Central memory CD4-positive, alpha-beta T cell (primary cell): ENCODE measurements at places on chromosomes 4 and X.
A peak's percentile ranks its signal among the peaks of the same experiment; 100 is the strongest.

- DNase-seq, result no peak
These were observed 253.2 kb downstream of the SPRY1 start for GRCh38 chr4:123649645-123650391.

GRCh38 chrX:78066110-78066509, 37.9 kb upstream of the PGK1 start:
- DNase-seq, result no peak

- no peak for DNase-seq
These were observed 310.4 kb downstream of the SPRY1 start for GRCh38 chr4:123706973-123707372.

GRCh38 chrX:153507484-153508178, 9.8 kb upstream of the ATP2B3 start:
- peak; percentile 70 for DNase-seq

DNA sequence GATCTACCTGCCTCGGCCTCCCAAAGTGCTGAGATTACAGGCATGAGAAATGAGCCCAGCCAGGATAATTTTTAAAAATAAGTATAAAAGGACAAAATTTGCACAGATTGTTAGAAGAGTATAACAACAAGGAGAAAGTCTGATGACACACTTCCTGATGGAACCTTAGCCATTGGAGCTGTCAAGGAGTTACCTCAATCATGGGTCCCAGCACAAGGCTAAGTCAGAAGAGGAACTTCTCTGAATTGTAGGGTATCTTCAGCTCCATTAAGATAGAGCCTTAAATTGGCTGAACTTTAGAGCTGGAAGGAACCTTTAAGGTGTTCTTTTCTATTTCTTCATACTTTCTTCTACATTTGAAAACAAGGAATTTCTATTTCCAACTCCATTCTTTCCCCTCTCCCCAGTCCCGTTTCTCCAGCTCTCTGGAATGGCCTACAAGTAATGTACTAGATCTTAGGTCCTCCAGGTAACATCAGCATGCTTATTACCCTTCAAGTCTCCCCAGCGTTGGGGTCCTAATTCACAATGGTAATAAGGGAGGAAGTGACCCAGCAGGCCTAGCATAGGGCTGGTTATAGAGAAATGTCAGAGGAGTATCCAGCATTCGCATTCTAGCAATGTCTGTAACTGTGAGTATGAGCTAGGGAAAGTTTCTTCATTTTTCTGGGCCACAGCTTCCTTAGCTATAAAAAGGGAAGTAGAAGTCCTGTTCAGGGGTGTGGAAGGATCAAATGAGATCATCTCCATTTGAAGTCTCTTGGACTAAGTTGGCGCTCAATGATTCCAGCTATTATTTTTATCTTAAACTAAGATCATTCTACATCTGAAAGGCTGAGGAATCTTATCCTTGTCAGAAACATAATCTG, 18.5 kb upstream of the RBPJ start:
- no peak for DNase-seq

GRCh38 chrX:68079961-68080360, 353.3 kb downstream of the OPHN1 start:
- DNase-seq, result no peak

DNA sequence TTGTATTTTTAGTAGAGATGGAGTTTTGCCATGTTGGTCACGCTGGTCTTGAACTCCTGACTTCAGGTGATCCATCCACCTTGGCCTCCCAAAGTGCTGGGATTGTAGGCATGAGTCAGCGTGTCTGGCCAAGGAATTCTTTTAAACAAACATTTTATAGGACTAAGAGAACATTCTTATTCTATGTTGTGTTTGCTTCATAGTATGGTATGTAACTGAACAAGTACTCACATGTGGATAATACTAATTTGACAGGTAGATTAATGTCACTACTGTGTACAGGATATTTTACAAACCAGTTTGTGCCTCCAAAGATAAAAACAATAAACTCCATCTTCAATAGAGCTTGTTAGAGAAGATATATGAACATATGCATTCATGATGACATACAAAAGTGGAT, 1353.4 kb downstream of the PCDH7 start:
- no peak for DNase-seq

DNA sequence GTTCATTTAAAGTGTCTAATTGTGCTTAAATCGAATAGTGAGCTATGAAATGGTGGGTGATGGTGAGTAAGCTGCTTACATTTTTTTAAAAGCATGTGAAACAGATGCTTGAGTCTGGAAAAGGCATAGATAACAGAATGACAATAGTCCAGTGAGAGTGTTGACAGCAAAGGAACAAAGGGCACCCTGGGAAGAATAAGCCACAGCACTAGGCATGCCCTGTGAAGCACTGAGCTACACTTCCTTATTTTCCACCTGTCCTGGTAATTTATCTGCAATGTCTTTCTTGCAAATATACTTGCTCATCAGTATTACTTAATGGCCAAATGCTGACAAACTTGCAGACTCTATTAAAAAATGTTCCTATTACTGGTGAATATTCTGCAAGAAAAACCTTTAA, 168.7 kb downstream of the PRDM5 start:
- no peak for DNase-seq

- DNase-seq, result no peak
These were observed 86.9 kb downstream of the MBNL3 start for GRCh38 chrX:132401935-132402334.

- no peak for DNase-seq
These were observed 146.8 kb downstream of the KLHL4 start for GRCh38 chrX:87664381-87664780.

DNA sequence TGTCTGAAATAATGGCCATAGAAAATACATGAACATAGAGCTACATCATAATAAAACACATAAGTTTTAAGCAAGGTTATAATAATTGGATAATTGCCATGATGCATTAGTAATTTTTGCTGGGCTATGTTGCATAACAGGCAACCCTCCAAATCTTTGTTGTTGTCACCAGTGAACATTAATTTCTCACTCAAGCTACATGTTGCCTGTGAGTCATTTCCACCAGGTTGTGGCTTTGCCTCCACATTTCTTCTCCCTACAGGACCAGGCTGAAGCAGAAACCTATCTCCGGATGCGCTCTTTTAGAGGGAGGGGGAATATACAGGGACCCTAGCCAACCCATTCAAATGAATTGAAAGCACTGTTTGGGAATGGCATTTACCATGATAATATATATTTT, 347.7 kb downstream of the GABRG1 start:
- DNase-seq, result no peak

DNA sequence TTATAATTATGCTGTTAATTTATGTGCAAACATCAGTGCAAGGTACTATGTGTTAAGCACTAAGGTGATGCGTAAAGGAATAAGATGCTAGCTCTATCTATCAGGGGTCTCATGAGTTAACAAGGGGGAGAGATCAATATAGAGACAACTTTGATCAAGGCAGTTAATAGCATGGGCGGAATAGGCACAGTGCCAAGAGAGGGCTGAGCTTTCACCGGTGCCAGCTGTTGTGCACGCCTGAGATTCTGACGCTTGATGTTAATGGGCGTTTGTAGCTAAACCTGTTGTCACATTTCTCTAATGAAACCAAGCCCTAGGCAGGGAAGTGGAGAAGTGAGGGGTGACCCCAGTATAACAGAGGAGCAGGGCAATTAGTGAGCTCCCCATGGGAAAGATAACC, 86.0 kb upstream of the NMU start:
- DNase-seq, result no peak

- DNase-seq, result no peak
These were observed 355.2 kb upstream of the CXorf51B start for GRCh38 chrX:146454363-146454762.

DNA sequence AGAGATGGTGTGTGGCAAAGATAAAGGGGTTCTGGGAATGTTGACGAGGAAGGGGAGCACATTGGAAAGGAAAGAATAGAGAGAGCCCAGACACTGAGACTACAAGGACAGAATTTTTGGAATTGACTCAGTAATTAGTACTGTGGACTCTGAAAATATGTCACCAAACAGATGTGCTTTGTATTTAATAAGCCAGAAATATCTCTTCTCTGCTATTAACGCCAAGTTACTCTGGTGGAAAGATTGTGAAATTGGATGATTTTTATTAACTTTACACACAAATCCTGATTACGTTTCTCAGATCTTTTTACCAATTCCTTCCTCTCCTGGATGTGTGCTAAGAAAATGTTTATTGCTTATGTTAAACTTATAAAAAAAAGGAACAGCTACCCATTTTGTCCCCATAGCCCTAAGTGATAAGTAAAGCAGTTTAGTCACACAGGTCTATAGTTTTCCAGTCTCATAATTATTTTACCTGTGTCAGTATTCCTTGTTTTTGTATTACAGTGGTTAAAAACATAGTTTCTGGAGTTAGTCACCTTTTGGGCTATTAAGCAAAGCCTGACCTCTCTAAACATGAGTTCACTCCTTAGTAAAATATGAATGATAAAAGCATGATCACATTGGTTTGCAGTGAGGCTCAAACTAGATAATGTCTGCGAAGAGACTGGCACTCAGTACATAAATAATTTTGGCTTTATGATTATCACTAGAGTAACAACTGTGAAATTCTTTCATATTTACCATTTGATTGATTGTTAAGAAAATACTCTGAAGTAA, 1068.3 kb downstream of the STIM2 start:
- DNase-seq, result no peak

DNA sequence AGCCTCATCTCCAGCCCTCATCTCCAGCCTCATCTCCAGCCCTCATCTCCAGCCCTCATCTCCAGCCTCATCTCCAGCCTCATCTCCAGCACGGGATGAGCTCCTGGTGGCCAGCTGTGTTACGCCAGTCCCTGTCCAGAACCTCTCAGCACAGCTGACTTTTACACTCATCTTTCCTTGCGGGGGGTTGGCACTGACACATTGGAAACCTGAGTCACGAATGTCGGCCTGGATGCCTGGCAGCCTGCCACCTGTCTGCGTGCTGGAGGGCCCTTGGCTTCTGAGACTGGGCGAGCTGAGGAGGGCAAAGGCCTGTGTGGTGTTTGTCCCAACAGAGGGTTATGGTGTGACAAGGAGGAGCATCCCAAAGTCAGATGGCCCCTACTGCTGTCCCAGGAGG, 66.1 kb upstream of the HGFAC start:
- DNase-seq, result no peak

DNA sequence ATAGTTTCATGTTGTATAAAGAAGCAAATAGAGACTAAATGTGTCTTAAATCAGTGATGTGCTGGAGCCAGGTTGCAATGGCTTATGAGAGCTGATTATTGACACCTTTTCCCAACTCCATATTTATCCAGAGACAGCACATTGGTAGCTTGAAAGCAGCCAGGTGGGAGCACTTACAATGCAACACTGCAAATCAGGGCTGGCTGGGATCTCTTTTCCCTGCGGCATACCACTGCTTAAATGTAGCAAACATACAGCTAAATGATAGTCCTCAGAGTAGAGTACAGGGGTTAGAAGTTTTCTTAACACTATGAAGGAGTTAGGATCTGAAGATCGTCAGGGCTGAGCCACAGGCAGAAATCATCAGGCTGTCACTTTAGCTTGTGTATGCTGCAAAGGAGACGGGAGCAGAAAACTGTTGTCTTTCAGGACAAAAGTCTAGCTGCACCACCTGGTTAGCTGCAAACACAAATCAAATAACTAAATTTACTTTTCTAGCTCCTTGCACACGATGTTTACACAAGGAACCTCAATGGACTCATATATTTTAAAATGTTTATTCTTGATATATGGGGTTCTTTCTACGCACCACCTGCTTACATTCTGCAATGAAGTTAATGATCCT, 527.3 kb downstream of the TLL1 start:
- DNase-seq, result no peak

DNA sequence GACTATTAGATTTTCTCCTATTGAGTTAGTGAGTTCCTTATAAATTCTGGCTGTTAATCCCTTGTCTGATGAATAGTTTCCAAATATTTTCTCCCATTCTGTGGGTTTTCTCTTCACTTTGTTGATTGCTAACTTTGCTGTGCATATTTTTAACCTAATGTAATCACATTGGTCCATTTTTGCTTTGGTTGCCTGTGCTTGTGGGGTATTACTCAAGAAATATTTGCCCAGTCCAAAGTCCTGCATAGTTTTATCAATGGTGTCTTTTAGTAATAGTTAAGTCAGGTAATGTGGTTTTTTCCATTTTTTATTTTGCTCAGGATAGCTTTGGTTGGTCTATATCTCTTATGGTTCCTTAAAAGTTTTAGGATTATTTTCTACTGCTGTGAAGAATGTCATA, 490.3 kb downstream of the ARAP2 start:
- no peak for DNase-seq

- DNase-seq, result no peak
These were observed 4.3 kb downstream of the TMPRSS11D start for GRCh38 chr4:67879486-67879885.

- DNase-seq, result no peak
These were observed 61.7 kb upstream of the CAMK2D start for GRCh38 chr4:113823291-113823659.

GRCh38 chr4:22764183-22764582, 71.4 kb downstream of the GBA3 start:
- DNase-seq, result no peak

DNA sequence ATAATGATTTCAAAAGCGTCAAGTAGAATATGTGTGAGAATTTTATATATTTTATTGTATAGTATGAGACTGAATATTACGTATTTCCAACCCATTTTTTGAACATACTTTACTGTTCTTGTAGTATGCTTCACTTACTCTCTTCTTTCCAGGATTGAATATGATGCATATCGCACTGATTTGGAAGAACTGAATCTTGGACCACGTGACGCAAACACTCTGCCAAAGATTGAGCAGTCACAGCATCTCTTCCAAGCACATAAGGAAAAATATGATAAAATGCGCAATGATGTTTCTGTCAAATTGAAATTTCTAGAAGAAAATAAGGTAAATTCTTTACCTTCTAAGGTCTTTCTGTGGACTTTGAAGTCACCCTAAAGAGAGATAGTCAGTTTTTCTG, 48.1 kb upstream of the FHDC1 start:
- DNase-seq, result no peak

GRCh38 chr4:38775326-38775725, 7.5 kb downstream of the TLR10 start:
- DNase-seq, result no peak

DNA sequence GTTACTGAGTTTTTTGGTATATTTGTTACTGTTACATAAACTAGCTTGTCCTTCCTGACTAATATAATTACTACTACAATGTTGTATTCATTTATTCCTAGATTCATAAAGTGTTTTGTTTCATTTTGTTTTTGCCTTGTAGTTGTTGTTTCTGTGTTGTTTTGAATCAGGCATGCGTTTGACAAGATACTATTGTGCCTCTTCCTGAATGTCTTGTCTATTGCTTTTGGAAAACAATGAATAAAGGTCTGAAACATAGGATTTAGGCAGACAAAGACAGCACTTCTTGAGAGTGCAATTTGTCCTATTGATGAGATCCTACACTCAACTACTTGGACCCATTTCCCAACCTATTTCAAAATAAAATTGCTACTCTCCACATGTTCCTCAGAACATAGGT, 630.4 kb upstream of the BOD1L1 start:
- no peak for DNase-seq

DNA sequence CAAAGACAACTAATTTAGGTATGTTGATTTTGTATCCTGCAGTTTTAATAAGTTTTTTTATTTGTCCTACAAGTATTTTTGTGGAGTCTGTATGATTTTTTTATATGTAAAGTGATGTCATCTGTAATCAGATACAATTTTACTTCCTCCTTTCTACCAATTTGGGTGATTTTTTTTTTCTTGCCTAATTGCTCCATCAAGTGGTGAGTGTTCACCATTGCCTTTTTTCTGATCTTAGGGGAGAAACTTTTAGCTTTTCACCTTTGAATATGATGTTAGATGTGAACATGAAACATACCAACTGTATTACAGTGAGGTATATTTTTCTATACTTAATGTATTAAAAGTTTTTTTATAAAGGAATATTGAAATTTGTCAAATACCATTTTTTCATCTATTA, 362.3 kb downstream of the PABPC4L start:
- DNase-seq, result no peak

GRCh38 chrX:19739683-19740082, 147.7 kb downstream of the SH3KBP1 start:
- peak; percentile 40 for DNase-seq
